Bone marrow (tissue), 2 donors: ENCODE measurements at places on chromosomes 2 and 18.

DNA sequence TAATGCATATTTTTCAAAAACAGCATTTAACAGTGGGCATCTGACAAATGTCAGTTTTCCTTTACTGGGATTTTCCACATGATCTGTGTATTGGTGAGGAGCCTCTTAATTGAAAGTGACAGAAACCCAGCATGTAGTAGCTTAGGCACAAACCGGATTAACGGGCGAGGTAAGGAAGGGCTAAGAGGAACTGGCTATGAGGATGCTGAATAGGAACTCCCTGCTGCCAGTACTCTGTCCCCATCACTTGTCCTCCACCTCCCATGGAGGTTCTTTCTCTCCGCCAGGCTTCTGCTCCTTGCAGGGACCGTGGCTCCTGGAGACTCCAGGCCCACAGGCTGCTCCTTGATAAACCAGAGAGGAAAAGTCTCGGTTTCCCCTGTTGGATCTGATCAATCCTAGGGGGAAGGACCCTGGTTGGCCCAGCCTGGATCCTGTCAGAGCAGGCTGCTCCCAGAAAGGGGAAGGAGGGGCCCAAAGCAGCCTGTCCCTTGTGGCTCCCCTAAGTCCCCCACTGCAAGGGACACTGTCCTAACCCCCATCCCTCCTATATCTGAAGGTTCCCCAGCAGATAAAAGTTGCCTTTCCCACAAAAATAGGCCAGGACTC, 10.3 kb downstream of the TEX44 start:
- DNase-seq, result no peak

DNA sequence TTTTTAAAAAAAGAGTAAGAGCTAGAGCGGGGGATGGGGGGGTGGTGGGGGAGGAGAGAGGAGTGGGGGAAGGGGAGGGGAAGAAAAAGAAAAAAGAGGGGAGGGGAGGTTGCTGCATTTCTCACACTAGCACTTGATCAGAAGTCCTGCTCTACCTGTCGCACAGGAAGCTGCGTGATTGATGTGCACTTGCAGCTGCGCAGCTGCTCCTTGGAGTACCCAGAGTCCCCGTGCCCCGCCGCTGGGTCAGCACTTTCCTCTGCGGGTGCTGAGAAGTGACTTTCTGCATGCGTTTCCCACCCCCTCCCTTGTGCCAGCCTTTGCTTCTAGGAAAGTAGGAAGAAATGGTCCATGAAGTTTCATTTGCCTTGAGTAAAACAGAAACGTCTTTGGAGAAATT, 297.3 kb downstream of the ETAA1 start:
- DNase-seq, result no peak

GRCh38 chr2:234463626-234464290, 33.1 kb downstream of the ARL4C start:
- DNase-seq, result no peak

GRCh38 chr18:78794071-78794430, 185.6 kb upstream of the SALL3 start:
- no peak for DNase-seq

DNA sequence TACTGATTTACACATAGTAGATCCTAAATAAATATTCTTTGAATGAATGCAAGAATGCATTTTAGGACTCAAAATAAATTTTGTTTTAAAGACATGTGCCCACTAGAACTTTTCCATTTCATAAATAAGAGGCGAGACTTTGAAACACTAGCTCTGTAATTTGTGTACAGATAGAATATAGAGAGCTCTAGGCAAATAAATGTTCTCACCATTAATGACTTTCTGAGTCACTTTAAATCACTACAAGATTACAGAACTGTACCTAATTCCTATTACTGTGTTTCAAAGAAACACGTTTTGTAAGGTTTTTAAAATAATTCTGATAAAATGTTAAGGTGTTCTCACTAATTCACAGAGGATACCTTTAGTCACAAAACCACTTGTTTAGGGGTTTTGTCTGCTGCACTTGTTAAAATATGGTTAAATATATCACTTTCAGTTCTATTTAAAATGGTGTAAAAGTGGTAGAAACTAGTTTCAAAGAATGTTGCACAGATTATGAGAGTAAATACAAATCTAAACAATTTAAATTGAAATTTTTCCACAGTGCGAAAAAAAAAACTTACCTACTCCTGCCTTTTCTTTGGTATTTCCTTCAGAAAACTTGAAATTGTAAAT, 158.7 kb upstream of the ZC3H15 start:
- DNase-seq, result no peak

DNA sequence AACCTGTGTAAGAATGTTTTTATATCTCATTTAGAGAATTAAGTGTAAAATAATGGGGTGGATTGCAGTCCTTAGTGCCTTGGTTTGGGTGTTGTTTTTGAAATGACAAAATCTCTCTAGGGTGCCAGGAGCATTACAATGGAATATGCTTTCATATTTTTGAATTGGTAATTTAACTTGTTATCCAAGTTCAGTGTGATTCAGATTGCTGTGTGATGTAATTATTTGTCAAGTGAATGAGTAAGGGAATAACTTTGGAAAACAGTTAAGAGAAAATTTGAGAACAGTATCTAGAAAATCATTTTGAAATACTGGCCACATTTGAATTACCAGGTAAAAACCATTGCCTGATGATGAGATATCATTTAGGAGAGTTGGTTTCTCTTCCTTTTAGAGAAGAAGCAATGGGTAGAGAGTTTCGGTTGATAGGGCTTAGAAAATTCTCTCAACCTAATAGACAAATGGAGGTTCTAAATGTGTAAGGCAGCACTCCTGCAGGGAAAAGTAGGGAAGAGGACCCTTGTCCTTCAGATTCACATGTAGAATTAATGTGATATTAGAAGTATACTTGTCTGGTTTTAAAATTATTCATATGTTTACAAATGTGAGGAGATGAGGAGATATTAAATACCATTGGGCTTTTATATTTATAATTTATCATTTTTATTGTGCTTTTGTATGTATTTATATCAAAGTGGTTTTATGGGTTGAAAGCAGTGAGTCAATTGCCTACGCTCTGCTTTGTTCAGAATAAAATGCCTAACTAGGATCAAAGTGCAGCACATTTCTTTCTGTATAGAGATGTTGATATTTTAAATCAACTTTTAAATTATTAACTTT, 124.8 kb downstream of the PHLPP1 start:
- DNase-seq, result no peak

DNA sequence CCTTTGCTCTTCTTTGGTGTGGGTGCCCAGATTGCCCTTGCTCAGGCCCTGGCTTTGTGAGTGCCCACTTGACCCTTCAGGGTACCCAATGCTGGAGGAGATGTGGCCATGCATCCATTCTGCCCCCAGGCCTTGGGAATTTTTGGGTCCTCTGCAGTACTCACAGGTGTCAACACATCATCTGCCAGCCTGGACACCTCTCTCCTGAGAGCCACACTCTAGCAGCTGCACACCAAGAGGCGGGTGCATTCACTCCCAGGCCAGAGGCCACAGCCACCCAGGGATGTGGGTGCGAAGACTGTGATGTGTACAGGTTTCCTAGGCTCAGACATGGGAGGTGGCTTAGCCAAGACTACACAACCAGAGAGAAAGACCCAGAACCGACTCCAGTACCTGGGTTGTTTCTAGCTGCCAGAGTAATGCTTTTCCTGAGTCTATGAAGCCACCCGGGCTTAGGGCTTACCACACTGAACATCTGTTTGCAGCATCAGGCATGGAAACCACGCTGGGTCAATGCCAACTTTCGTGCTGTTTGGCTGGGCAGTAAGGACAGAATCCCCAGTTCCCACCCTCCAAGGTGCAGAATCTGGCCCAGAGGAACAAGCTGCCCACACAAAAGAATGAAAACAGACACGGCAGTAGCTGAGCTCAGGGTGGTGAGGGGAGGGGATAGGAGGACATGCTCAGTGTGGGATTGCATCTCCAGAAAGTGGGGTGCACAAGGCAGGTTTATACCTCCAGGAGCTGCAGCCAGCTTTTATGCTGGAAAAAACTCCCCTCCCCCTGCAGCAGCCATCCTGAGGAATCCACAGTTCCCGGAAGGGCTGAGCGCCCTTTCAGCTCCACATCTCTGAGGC, 40.1 kb downstream of the KCNF1 start:
- no peak for DNase-seq

- DNase-seq, result no peak
Observed at GRCh38 chr2:235543128-235543750, 49.4 kb downstream of the AGAP1 start.

GRCh38 chr2:44055664-44056063, 59.9 kb upstream of the LRPPRC start:
- DNase-seq, result no peak

- DNase-seq, result no peak
Observed at GRCh38 chr2:239119346-239120126, 271.7 kb downstream of the TWIST2 start.

GRCh38 chr2:74183878-74184277, 5.2 kb upstream of the MOB1A start:
- no peak for DNase-seq
